Fibroblast of the aortic adventitia (primary cell): ENCODE measurements at places on chromosomes 2 and 18. TPM values are rescaled to one million over a fixed set of nuclear protein-coding genes. Genes with fewer than 3 reads are reported as not detected.

Gene SLC30A3
- 0.09 and 0.25 TPM in 2 replicates for total RNA-seq

Gene SS18
- 22.2 and 103 TPM in 2 replicates for total RNA-seq

Gene PPP1R1C
- total RNA-seq: 1.4 TPM in 1 of 2 replicates, not detected in the other

Gene SAG
- not detected in 2 replicates for total RNA-seq

Gene SLC19A3
- total RNA-seq: 0.18 and 1.6 TPM in 2 replicates

Gene MROH2A
- total RNA-seq: under 0.01 TPM in 1 of 2 replicates, not detected in the other

Gene DNMT3A
- total RNA-seq: 10.8 and 11.9 TPM in 2 replicates
